Stimulated activated CD8-positive, alpha-beta memory T cell treated with anti-CD3 and anti-CD28 coated beads, Interleukin-4, amount 100 ng/mL, for 48 hours (primary cell): ENCODE measurements at places on chromosomes 16 and 17.
A peak's percentile ranks its signal among the peaks of the same experiment; 100 is the strongest.

GRCh38 chr17:49861150-49861884, 13.4 kb upstream of the TAC4 start:
- peak; percentile 72 for DNase-seq

DNA sequence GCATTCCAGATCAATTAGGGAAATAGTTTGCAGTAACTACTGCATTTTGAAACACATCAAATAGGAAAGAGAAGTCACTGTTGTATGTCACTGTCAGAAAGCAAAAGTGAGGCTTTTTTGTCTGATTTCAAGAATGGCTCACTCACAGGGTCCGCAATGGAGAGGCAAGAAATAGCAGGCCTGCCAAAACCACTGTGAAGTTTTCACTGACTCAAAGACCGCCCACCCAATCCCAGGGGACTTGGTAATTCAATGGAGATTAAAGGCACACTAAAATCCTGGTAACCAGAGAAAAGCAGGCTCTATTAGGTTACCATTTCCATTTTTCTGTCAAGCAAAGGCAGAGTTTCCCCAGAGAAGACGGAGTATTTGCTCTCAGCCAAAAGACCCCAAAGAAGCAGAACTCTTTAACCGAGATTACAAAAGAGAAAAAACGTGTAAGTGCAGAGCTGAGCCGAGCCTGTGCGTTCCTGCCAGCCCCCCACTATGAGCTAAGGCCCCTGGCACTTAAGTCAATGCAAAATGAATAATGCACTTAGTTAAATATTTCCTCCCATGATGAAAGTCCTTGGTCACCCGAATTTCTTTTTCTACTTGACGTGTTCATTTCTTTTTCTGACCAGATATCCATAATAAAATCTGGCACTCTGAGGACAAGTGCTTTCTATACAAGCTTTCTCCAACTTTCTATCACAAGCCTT, 57.0 kb downstream of the FOXL1 start:
- DNase-seq: no peak

GRCh38 chr17:12851901-12852435, 62.7 kb downstream of the ARHGAP44 start:
- DNase-seq: no peak

DNA sequence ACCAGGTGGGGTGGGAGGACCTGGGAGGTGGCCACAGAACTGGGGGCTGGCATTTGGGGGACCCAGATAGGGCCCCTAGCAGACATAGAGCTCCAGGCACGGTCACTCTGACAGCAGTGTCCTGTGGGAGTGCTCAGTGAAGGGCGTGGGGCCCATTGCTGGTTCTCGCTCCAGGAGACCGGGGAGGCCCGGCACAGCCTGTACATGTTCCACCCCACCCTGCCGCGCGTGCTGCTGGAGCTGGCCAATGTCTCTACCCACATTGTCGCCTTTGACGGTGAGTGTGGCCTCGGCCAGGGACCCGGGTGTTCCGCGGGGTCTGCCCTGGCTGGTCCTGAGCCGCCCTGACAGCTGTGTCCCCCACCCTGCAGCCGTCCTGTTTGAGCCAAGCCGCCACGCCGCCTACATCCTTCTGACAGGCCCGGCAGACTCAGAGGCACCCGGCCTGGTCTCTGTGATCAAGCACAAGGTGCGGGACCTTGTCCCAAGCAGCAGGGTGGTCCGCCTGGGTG, 11.2 kb downstream of the RGS11 start:
- DNase-seq: no peak

GRCh38 chr16:56354016-56354415, 71.3 kb downstream of the AMFR start:
- no peak for DNase-seq
